ENCODE measurements at places on chromosomes 7 and 10.

DNA sequence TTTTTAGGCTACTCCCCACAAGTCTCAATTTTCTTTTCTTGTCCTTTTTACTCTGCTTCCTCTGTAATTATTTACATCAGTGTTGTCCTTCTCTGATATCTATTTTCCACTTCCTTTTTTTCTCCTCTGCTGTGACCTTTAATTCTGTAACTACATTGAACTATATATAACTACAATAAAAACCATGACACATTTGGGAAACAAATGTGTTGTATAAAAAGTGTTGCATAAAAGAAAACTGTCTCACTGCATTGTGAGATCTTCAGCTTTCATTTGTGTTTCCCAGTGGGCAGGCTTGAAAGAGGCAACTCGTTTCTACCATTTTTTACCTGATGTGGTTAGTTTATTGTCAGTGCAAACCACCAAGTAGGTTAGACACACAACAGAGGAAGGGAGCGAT is 483.9 kb upstream of the NRP1 start:
- DNase-seq = no peak

DNA sequence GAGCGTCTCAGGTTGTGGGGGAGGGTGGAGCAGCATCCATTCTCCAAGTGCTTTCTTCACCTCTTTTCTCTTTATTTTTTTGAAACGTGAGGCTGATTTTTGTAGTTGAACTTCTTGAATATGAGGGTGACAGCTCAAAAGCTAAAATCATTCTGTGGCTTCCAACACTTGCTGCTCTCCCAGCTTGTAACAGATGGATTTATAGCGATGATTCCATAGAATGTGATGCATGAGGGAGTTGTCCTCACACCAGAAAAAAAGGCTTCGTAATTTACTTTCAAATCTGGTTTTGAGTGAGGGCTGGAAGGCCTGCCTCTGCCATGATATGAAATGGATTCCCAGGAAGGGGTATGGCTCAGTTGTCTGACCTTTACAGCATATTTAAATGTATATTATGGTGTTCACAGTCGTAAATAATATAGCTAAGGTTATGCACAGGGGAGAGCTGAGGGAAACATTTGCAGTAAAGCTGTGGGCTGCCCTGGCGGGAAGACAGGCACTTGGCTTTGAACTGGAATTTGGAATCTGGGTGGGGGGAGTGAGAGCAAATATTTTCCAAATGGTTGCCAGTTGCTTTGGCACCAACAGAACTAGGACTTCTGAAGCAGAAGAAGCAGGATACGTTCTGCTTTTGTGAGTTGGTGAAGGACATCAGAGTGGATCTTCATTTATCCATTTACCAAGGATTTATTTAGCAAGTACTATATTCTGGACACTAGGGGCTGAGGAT is 166.7 kb downstream of the SORCS3 start:
- DNase-seq = no peak

- no peak for DNase-seq
These were observed 125.9 kb downstream of the TRRAP start for GRCh38 chr7:99004216-99004615.

DNA sequence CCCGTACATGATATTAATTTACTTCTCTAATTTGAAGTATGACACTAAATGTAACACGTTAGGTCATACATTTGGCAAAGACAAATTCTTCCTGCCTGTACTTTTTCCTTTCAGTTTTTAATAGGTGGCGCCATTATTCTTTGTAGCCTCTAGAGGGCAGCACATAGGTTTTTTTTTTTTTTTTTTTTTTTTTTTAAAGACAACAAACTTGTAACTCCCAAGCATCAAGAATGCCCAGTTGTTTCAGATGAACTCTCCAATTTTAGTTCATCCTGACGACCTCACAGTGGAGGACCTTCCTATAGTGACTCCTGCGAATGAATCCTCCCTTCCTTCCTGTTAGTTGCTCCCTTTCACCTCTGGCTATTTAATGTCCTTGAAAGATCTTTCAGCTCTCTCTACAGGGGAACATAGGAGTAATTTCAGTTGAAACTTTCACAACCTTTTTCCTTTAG is 139.3 kb upstream of the HDAC9 start:
- no peak for DNase-seq

GRCh38 chr7:92057375-92057774 is 76.9 kb downstream of the CYP51A1 start:
- DNase-seq = no peak

DNA sequence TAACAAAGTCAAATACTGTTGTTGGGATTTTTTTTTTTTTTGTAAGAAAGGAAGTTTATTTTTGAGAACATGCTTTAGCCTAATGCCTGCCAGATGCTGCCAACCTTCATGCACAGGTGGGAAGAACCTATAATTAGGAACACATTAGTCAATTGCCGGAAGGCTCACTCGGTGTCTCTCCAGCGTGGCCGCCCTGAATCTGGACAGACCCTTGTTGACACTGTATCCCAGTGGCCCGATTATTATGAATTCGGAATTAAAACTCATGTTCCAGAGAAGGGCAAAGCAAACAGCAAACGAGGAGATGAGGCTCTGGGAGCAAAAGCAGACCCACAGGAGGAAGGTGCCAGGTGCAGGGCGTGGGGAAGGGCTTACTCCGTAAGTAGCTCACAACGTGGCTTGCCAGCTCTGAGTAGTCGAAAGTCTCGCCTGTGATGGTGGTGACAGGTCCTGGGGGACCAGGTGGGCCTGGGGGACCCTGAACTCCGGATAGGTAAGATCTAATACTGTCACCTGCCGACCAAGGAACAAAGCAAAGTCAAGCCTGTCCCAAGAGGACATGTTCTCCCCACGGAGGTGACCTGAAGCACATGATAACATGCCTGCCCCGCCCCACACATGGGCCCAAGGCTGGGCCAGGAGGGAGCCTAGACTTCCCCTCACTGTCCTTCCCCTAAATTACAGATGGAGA is 48.3 kb downstream of the COL17A1 start:
- no peak for DNase-seq

- no peak for DNase-seq
These were observed 233.9 kb upstream of the AOAH start for GRCh38 chr7:36958111-36958733.

GRCh38 chr10:100970914-100971811 is 1.9 kb downstream of the SEMA4G start:
- no peak for DNase-seq

- DNase-seq = no peak
These were observed 5.6 kb upstream of the SCART1 start for GRCh38 chr10:133448120-133448519.

DNA sequence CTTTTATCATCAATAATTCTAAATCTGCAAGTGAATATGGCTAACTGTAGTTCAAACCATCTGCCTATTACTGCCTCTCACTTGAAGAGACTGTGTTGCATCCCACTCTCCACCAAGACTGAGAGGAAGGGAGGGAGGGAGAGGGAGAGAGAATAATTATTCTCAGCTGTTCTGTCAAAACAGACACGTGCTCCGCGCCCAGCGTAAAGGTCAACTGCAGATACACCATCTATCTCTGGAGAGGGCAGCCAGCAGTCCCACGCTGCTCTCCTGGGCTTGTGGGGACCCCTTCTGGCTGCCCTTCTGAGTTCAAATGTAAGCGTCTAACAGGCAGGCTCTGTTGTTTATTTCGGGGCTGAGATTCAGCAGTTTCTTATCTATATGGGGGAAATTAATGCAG is 625.5 kb upstream of the GALNT17 start:
- DNase-seq = peak; percentile 36

DNA sequence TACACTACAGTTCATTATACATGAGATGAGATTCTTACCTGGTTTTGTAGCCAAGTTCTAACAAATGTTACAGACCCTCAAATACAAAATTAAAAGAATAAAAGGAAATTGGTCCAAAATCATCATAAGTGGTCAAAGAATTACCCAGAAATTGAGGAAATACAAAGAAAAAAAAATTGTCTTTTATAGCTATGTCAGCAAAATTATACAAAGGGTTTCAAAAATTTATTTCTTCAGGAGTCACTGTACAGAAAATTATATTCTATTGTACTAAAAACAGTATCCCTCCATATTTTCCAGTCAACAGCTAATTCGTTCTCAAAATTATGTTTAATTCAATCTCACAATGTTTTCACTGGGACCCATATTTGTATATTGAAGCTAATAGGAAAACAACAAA is 14.3 kb downstream of the PPP1R3A start:
- no peak for DNase-seq

DNA sequence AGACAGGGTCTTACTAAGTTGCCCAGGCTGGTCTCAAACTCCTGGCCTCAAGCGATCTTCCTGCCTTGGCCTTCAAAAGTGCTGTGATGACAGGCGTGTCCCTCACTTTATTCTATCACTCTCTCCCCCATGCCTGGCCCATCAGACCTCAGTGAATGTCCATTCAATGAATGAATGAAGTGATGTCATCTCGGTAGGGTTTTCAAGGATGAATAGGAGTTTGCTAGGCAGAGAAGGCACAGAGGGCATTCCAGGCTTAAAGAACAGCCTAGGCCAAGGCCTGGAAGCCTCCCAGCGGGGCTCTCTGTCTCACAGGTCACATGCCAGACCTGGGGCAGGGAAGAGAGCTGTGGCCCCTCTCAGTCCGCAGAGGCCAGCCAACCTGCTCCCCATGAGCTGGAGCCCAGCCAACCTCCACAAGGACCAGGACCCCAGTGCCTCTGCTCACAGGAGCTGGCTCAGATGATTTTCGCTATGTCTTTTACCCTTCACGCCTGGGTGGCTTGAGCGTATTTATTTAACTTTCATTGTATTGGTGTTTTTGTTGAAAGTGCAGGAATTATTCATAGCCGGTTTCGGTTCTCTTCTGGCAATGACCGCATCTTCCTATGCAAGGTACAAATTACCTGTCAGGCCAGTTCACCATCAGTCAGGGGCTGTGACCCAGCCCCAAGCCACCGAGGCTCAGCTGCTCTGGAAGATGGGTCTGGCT is 11.8 kb upstream of the TNRC18 start:
- no peak for DNase-seq

- DNase-seq = no peak
These were observed 8.1 kb upstream of the PDSS1 start for GRCh38 chr10:26689399-26689798.

DNA sequence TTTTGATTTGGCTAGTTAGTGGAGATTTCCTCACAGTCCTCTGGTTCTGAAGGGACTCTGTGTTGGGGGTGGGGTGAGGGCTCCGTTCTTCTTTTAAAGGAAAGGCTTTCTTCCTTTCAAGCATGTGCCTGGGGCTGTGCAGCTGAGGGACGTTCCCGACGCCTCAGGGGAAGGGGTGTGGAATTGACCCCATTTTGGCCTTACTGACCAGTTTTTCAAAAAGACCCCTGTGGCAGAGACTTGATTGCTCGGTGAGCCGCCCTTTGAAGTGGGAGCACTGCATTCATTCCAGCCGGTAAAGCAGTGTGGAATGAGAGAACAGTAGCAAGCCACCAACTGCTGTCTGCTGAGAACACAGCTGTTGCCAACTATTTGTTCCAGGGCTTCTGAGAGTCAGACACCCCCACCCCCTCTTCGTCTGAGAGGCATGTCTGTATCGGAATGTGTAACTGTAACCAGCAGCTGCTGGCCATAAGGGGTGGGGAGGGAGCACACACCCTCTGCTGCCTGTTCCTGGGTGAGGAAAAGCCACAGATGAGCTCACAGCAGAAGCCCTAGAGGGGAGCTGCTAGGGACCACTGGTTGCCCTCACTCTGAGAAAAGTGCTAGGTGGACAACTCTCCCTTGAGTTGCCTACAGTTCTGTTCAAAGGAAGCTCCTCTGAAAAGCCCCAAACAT is 33.2 kb downstream of the WBP1L start:
- DNase-seq = no peak

DNA sequence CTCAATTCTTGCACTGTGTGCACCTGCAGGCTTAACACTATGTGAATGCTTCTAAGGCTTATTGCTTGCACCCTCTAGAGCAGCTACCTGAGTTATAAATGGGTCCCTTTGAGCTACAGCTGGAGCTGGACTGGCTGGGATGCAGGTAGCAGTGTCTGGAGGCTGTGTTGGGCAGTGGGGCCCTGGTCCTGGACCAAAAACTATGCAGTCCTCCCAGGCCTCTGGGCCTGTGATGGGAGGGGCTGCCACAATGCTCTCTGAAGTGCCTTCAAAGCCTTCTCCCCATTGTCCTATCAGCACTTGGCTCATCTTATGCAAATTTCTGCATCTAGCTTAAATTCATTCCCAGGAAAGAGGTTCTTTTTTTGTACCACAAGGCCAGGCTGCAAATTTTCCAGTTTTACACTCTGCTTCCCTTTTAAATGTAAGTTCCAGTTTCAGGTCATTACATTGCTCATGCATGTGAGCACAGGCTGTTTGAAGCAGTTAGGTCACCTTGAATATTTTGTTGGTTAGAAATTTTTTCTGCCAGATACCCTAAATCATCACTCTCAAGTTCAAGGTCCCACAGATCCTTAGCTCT is 26.0 kb downstream of the KBTBD2 start:
- DNase-seq = no peak

GRCh38 chr10:29386342-29386999 is 97.6 kb downstream of the LYZL1 start:
- DNase-seq = no peak

DNA sequence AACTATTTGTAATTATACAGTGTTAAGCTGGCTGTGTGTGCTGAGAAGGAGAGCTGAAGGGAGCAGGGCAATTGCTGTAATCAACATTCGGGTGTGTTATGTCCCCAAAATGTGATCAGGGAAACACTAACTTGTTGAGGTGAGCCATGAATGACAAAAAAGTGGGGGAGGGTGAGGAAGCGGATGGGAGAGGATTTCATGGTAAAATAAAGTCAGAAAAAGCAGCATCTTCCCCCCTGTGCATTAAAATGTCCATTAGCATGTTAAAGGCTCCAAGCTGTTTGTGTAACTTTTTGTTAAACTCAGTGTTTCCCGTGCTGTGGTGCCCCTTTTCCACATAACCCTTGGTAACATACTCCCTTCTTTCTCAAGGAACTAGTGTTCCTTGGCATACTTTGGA is 84.9 kb downstream of the ARID5B start:
- no peak for DNase-seq

DNA sequence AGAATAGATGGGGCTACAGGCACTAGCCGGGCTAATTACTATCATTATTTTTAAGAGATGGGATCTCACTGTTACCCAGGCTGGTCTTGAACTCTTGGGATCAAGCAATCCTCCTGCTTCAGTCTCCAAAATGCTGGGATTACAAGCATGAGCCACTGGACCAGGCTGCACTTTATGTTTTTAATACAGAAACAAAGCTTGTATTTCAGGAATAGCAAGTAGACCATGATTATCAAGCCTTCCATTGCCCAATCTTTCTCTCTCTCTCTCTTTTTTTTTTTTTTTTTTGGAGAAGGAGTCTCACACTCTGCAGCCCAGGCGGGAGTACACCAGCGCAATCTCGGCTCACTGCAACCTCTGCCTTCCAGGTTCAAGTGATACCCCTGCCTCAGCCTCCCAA is 75.4 kb downstream of the MDH2 start:
- no peak for DNase-seq

GRCh38 chr10:29816801-29817558 is 182.2 kb upstream of the SVIL start:
- DNase-seq = no peak

DNA sequence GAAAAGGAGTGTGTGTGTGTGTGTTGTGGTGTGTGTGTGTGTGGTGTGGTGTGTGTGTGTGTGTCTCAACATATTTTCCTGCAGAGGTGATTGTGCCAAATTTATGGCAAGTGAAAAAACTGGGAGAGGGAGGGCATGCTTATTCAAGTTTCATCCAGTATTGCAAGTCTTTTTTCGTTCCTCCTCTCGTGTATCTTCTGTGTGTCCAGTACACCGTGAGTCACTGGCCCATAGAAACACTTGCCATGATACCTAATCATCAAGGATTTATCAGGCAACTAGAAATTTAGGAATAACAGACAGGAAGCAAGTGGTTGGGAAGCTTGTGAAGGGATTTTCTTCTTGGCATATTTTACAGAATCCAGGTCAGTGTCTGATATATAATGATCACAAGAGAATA is 820.5 kb downstream of the GATA3 start:
- DNase-seq = no peak
